ENCODE measurements at places on chromosomes 6 and 20.

GRCh38 chr6:63372951-63373533 lies 53.3 kb upstream of the LGSN start:
- no peak for DNase-seq

- no peak for DNase-seq
Measured at GRCh38 chr6:2257363-2257762, 12.0 kb upstream of the GMDS start.

- DNase-seq = no peak
Measured at GRCh38 chr6:143759666-143760065, 81.9 kb downstream of the PHACTR2 start.

DNA sequence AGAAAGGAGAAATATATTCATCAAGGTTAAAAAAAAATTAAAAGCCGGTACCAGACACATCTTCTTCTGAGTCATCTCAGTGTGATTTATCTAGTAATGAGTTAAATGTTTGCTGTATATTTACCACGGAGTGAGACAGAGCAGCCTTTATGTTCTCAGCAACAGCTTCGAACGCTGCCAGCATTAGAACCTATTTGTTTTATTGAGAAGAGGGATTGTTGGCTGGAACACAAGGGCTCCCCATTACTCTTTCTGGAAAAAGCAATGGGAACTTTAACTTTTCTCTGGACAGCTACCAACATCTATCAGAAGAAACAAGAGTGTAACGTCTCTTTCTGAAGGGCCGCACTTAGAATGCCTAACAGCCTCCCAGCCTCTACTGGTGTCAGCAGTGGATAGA lies 105.3 kb upstream of the TAB2 start:
- no peak for DNase-seq

- no peak for DNase-seq
Measured at GRCh38 chr20:8155229-8155628, 23.2 kb downstream of the PLCB1 start.

- no peak for DNase-seq
Measured at GRCh38 chr20:2866236-2866635, 7.0 kb upstream of the PTPRA start.

DNA sequence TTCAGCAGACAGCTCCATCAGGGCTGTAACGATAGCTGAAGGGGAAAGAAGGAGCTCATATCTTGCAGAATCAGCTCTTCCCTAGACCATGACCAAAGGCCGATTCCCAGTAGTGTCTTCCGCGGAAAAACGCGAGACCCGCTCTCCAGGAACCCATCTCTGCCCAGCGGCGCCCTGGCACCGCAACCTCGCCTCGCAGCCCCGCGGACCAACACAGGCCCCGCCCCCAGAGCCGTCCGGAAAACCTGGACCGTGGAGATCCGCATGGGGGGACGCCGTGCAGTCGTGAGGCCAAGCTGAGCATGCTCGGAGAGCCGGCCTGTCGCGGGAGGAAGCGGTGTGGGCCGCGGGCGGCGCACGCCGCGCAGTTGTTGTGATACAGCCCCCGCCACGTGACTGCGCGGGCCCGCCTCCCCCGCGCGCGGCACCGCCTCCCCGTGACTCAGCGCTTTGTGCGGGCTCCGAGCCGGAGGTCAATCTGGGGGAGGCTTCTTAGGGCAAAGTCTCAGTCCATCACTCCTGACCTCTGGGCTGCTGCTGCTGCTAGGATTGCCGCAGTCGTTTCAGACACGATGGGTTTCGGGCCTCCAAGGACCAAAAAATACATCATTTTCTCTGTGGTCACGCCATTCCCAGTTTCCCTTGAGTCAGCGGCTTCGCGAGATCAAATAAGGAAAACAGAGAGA lies 3.1 kb upstream of the GCLC start:
- peak; percentile 89 for DNase-seq

- DNase-seq = no peak
Measured at GRCh38 chr6:40285996-40286395, 301.2 kb downstream of the LRFN2 start.

- no peak for DNase-seq
Measured at GRCh38 chr20:45339799-45340198, 8.4 kb downstream of the SDC4 start.

GRCh38 chr6:161074496-161075121 lies 83.0 kb downstream of the MAP3K4 start:
- DNase-seq = no peak

DNA sequence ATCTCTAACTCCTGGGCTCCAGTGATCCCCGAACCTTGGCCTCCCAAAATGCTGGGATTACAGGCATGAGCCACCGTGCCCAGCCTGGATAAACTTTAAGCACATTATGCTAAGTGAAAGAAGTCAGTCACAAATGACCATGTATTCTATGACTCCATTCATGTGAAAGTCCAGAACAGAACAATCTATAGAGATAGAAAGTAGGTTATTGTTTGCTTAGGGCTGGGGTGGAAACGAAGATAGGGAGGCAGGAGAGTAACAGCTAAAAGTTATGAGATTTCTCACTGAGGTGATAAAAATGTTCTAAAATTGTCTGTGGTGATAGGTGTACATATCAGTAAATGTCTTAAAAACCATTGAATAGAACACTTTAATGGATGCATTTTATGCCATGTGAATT lies 40.9 kb upstream of the CITED2 start:
- DNase-seq = no peak

- DNase-seq = no peak
Measured at GRCh38 chr20:48467622-48468021, 360.2 kb downstream of the PREX1 start.

- DNase-seq = no peak
Measured at GRCh38 chr20:3275966-3276679, 37.1 kb upstream of the SLC4A11 start.

DNA sequence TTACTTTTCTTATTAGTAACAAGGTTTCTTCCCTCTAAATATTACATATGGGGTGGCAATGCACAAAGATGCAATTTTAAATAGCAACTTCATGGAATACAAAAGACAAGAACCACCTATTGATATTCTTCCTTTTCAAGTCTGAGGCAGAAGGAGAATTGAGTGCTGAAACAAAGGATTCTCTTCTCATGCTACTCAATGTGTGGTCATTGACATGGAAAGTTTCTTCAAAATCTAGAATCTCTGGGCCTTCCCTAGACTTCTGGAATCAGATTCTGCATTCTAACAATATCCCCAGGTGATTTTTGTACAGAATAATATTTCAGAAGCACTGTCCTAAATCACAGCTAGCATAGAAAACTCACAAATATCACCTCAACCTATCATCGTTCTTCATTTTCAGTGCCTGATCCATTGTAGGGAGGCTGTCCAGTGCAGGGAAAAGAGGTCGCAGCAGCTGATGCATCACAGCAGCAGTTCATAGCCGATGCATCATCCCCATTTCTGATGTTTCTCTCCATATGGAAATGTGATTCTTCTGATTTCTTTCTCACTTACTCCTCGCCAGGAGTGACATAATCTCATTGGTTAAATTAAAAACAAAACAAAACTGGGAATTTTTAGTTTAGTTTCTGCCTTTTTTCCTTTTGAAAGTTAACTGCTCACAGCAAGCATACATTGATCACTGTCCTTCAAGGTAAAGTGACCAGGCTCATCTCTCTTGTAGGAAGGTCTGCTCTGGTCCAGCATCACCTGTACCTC lies 139.5 kb upstream of the FAM83B start:
- DNase-seq = no peak

DNA sequence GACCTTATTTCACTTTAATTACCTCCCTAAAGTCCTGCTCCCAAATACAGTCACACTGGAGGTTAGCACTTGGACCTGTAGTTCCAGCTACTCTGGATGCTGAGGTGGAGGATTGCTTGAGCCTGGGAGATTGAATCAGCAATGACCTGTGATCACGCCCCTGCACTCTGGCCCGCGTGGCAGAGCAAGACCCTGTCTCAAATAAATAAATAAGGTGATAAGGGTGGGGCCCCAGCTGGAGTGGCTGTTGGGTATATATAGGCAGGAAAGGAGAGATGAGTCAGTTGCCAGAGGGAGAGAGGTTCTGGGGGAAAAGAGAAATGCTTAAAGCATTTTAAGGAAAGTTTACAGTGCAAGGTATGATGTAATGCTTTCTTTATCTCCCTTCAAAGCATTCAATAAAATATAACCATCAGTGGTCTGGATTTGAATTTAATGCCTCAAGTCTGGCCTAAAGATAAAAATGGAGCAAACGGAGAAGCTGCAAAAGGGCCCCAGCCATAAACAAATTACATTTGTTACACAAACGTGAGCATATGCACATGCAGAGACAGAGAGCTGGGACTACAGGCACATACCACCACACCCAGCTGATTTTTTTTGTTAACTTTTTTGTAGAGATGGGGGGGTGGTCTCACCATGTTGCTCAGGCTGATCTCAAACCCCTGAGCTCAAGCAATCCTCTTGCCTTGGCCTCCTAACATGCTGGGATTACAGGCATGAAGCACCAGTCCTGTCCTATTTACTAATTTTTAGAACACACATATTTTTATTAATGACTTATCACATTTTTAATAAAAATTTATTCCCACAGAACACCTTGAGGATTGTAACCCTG lies 6.1 kb upstream of the PM20D2 start:
- no peak for DNase-seq

- DNase-seq = peak; percentile 43
Measured at GRCh38 chr6:158958504-158959386, 41.3 kb downstream of the RSPH3 start.

- DNase-seq = no peak
Measured at GRCh38 chr6:168943231-168943905, 310.3 kb downstream of the THBS2 start.

DNA sequence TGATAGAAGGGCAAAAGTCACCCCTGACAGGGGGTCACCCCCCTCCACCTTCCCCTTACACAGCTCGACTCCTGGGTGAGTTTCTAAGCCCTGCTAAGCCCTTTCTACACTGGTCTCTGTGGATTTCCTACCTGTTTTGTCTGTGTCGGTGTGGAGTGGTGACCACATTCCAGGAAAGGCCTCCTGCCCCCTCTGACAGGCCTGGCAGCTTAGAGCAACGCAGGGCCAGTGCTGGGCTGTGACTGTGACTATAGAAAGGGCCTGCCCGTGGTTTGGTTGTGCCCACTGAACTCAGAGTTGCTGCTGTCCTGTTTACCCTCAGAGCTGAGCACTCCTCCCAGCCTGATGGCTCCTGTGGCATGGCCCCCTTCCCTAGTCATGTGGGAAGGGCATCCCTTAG lies 109.0 kb downstream of the ARMC2 start:
- no peak for DNase-seq

GRCh38 chr20:10679269-10679668 lies 5.5 kb upstream of the JAG1 start:
- no peak for DNase-seq

DNA sequence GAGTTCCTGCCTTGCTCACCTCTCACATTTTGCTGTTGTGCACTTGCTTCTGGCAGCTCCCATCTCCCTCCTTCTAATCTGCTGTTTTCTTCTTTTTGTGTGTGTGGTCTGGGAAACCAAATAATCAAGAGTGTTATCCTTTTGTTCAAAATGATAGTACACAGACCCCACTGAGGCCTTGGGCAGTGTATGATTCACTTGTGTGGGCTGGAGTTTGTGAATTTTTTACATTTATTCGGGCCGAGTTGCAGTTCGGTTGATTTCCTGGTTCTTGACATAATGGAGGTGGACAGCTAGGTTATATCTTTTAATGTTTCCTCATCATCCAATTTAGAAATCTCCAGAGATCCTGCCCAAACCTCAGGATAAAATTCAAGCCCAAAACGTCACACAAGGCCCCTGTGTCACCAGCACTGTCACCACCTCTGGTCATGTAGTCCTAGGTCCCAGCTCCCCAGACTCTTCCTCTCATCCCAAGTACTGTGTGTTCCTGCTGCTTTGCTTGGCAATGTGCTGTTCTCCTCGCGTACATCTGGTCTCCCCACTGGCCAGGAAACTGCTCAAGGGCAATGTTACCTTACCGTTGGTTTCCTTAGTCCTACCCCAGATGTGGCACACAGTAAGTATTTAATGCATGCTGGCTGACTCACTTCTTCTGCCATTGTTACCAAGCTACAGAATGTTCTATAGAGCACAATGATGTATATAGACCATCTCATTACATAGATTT lies 55.7 kb upstream of the PHACTR2 start:
- no peak for DNase-seq

DNA sequence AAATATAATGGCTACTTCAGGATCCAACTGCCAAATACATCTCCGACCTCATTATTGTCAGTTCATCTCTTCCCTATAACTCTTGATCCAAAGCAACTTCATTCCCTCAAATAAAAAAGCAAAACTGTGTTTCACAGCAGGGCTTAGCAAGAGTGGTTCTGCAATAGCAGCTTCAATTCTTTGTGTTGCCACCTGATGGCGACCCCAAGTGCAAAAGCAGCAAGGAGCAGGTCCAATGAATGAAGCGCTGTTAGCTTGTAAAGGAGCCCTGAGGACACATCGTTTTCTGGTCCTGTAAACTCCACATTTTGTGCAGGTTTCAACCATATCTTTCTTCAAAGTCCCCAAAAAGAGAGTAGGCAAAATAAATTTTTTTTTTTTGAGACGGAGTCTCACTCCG lies 19.6 kb downstream of the RTN4IP1 start:
- DNase-seq = peak; percentile 31

GRCh38 chr6:89025633-89026032 lies 54.9 kb upstream of the PNRC1 start:
- DNase-seq = no peak

- DNase-seq = no peak
Measured at GRCh38 chr20:58092871-58093270, 135.6 kb downstream of the ANKRD60 start.

DNA sequence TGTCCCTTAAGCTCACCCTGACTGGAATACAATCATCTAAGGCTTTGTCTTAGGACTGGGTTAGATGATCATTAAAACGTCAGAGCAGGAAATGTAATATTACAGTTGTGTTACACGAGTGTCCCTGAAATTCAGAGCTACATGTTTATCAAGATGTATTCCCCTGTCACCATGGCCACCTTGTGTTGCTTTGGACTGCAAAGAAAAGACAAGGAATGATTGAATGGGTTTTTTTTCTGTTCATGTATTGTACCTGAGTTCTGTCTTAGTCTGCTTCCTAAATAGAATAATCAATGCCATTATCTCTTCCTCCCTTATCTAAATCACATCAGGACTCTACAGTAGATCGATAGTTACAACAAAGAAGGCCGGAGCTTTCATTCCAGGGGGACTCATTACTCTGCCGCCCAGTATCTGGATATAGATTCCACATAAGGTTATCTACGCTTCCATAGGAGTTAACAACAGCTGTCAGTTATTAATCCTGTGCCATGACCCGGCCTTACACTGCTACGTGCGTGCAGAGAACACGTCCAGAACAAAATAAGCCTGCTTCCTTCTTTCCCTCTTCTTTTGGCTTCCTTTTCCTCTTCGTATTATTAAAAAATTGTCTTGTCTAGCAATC lies 274.1 kb upstream of the SASH1 start:
- no peak for DNase-seq

- peak; percentile 43 for DNase-seq
Measured at GRCh38 chr6:6494677-6495076, 93.8 kb upstream of the LY86 start.

GRCh38 chr6:56382416-56382940 lies 135.1 kb upstream of the COL21A1 start:
- no peak for DNase-seq

DNA sequence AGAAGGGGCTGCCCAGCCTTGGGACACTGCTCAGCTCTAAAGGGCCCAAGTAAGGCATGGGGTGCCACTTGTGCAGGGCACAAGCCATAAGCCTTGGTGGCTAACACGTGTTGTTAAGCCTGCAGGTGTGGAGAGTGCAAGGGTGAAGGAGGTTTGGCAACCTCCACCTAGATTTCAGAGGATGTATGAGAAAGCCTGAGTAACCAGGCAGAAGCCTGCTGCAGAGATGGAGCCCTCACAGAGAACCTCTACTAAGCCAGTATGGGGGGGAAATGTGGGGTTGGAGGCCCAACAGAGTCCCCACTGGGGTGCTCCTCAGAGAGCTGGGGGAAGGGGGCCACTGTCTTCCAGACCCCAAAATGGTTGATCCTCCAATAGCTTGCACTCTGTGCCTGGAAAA lies 32.6 kb downstream of the SERINC1 start:
- DNase-seq = no peak
